ENCODE measurements at places on chromosomes 12 and 14. TPM values are rescaled to one million over a fixed set of nuclear protein-coding genes. Genes with fewer than 3 reads are reported as not detected.

MSI1 gene
- total RNA-seq = 7.5 TPM

HECTD4 gene
- 72.1 TPM for total RNA-seq

FITM1 gene
- total RNA-seq = not detected

TMBIM4 gene
- 217 TPM for total RNA-seq

ALDH1L2 gene
- 4.8 TPM for total RNA-seq

LRP6 gene
- total RNA-seq = 11.7 TPM

SIX6 gene
- total RNA-seq = not detected

ZDHHC22 gene
- not detected for total RNA-seq

WIF1 gene
- total RNA-seq = not detected

GRCh38 chr12:108514468-108514972 is 557 bp upstream of the FICD start:
- no peak for DNase-seq

DNA sequence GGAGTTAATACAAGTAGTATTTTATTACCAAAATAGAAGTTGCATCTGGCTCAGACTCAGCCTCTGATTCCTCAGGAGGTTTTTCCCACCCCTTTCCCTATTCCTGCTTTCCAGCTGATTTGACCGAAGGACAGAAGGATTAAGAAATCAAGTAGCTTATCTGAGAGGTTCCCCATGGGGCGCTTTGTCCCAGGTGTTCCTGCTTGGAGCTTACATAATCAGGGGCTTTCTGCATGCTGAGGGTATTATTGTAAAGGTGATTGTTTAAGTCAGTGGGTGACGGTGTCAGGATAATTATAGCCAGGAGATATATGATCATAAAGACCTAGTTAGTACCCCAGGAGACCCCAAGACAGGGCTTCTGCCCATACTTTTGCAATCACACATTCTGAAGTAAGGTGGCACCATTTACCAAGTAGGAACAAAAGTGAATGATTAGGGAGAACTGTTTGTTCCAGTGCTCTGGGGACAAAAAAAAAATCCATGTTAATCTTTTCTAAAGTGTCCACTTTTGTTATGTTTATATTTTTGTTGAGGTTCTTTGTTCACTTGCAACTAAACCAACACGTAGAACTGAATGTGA is 921.3 kb downstream of the NRXN3 start:
- no peak for DNase-seq

DNA sequence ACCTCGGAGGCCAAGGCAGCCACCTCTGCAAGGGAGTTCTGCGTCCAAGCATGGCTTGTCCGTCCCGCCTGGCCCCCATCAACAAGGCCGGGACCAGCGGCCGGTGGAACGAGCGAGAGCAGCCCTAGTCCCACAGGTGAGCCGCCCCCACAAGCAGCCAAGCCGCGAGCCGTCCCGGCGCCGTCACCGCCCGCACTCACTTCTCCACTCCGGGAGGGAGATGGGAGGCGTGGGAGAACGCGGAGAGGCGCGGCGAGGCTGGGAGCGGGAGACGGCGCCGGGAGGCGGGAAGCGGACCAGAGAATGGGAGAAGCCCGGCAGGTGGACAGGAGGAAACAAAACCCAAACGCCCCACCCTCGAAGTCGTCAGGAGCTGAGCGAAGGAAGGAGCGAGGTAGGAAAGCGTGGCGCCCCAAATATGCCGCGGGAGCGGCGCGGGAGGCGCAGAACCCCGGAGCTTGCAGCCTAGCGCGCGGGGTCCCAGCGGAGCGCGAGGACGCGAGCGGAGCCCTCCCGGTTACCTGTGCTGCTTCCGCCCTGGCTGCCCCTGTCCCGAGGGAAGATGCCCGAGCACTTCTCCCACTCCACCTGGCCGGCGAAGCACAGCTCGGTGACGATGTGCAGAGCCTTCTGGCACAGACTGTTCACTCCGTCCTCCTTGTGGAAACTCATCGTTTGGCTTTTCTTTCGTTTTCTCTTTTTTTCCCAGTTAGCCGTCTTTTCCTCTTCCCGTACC is 600 bp downstream of the SYT10 start:
- DNase-seq = no peak

GRCh38 chr12:114789276-114789675 is 105.3 kb upstream of the TBX3 start:
- DNase-seq = no peak

DNA sequence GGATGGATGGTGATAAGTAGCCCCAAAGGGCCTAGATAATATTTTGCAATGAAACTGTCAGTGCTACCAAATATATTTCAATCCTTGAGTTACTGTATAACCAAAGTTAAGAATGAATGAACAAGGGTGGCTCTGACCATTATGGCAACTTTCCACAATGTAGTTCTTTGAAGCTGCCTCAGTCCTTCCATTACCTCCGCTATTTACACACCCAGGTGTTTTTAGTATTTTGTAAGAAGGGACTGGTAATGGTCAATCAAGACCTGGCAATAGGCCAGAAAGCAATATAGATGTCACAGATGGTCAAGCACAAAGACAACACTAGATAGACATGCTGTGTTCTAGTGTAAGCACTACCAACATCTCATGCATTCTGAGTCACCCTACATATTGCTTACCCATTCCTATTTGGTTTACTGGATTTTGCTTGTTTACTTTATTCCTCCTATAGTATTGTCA is 16.3 kb downstream of the DUSP16 start:
- DNase-seq = no peak

GRCh38 chr12:17334784-17335183 is 728.8 kb upstream of the LMO3 start:
- DNase-seq = no peak

GRCh38 chr12:74656251-74656650 is 118.6 kb downstream of the ATXN7L3B start:
- no peak for DNase-seq

DNA sequence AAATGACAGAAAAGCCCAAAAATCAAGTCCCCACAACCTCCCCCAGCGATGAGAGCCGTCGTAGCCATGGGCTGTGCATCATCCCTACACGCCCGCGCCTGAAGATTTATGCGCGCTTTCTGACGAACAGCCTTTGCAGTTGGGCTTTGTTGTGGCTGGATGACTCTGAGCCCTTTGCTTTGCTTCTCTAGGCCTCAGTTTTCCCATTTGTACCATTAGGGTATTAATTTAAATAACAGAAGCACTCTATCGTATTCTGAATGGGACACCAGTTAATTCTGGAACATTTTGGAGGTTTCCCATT is 24.2 kb downstream of the SFSWAP start:
- DNase-seq = no peak

DNA sequence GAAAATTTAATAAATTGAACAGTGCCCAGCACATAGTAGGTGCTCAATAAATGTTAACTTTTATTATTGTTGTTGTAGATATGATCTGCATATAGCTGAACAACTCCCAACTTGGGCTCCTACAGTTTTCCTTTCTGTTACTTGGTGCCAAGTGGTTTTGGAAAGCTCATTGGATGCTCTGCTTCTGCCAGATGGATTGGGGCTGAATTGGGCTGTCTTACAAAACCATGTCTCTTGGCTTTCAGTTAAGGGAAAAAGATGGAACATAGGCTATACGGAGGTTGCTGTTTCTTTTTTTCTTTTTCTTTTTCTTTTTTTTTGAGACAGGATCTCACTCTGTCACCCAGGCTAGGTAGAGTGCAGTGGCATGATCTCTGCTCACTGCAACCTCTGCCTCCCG is 140.7 kb upstream of the PWP1 start:
- DNase-seq = no peak
